Right cardiac atrium (tissue), 5 donors: ENCODE measurements at places on chromosomes 5 and 9. TPM values are rescaled to one million over a fixed set of nuclear protein-coding genes. Genes with fewer than 3 reads are reported as not detected.

- no peak for DNase-seq
Measured at GRCh38 chr5:159727167-159727566, 189.1 kb upstream of the ADRA1B start.

The NSG2 gene
- 0.97 TPM for total RNA-seq

DNA sequence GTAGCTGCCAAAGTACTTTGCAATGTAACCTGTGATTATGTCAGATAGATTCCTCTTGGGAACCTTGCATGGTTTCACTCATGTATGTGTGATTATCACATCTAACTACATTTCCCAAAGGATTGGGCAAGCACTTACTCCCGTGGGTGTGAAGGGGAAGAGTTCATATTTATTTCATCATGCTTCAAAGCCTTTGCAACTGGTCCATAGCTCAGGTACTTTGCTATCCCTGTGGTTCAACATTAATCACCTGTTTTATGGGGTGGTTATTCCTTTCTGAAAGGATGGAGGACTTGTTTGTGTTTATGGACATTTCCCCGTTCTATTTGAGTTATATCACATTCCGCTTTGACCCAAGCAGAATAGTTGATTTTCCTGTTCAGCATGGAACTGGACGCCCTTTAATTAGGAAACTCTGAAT lies 13.6 kb upstream of the ERMP1 start:
- DNase-seq = no peak

The RAD50 gene
- total RNA-seq = 32.0 TPM

GRCh38 chr5:175447571-175447970 lies 3.6 kb upstream of the DRD1 start:
- no peak for DNase-seq

DNA sequence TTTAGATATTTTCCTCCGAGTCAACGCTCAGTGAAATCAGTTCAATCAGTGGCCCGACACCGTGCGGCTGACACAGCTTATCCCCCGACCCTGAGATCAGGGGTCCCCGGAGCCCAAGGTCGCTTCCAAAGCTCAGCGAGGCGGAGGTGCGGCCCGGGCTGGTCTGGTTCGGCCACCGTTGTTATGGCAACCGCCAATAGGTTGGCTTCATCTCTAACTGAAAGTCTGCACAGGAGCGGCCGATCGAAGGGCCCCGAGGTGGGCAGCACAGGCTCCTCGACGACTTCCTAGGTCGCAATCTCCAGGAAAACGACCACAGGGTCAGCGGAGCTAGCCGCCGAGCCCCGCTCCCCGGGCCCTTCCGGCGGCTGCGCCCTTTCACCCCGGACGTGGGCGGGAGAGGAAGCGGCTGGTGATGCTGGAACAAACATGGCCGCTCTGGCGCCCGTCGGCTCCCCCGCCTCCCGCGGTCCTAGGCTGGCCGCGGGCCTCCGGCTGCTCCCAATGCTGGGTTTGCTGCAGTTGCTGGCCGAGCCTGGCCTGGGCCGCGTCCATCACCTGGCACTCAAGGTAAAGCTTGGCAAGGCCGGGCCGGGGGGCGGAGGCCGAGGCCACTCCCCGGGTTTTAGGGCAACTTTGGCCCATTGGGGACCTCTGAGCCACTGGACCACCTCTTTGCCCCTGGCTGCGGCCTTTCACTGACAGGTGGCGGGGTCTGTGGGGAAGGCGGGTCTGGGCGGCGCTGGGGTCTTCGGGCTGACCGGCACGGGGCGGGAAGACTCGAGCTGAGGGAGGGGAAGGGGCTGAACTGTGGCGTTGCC lies at the start of gene GPR107:
Gene GPR107 (plus strand): TSS at position 403 of the 821 bp plus-strand sequence. CDS start 27 bp downstream, at position 430.
- DNase-seq = peak; percentile 84

DNA sequence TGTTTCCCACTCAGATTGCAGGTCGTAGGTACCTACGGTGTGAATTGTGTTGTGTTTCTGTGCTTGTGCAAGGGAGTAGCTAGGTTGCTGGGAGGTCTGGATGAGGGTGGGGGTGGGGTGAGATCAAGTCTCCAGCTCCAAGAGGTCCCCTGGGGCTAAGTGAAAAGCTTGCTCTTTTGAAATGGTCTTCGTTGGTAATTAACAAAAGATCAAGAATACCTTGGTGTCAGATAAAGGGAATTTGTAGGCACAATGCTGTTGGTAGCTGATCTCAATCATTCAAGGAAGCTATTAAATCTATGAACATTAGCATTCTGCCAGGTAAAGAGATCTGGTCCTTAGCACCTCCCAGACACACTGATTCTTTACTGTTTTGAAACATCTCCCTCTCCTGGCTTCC lies 928 bp upstream of the PCDHGC4 start:
- no peak for DNase-seq

GRCh38 chr9:69620731-69621130 lies 51.4 kb downstream of the APBA1 start:
- DNase-seq = no peak

The ELOVL7 gene
- 0.34 TPM for total RNA-seq

The SLC36A3 gene
- total RNA-seq = not detected

The CER1 gene
- total RNA-seq = not detected
